ENCODE measurements at places on chromosomes 3 and 15.

- no peak for DNase-seq
Observed at GRCh38 chr3:50524746-50525145, 21.3 kb upstream of the CACNA2D2 start.

- no peak for DNase-seq
Observed at GRCh38 chr3:155431856-155432570, 138.5 kb upstream of the STRIT1 start.

GRCh38 chr3:12574661-12575060, 17.8 kb downstream of the MKRN2 start:
- DNase-seq, result no peak

- DNase-seq, result no peak
Observed at GRCh38 chr3:47394881-47395280, 14.1 kb downstream of the PTPN23 start.

DNA sequence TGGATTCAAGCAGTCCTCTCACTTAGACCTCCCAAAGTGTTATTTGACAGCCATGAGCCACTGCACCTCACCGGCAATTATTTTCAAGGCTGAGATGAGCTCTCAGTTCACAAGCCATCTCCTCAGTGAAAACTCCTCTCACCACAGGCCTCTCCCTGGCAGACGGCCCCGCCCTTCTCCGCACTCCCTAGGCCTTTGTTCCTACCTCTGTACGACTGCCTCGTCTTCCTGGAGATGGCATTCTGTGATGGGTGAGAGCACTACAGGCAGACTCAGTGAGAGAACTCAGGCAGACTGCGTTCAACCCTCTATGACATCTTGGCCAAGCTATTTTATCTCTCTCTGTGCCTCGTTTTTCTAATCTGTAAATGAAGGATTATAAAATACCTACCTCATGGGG, 67.0 kb upstream of the TPM1 start:
- no peak for DNase-seq

- DNase-seq, result no peak
Observed at GRCh38 chr15:60859996-60860494, 369.1 kb downstream of the RORA start.

- no peak for DNase-seq
Observed at GRCh38 chr15:80550219-80550907, 144.7 kb upstream of the ABHD17C start.

DNA sequence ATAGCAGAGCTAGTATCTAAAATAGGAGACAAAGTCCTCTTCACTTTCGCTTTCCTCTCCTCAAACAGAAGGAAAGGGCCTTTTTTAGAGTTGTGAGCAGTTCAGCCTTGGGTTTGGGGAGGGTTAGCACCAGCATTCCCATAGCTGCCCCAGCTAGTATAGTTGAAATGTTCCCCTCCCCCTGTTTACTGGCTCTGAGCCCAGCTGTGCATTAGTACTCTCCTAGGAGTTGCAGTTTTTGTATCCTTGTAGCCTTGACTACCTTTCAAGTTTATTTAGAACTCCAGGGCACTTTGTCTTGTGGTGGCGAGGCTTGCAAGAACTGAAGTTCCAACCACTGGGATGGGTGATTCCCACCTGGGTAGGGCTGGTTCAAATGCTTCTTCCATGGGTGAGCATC, 245.1 kb upstream of the NAALADL2 start:
- no peak for DNase-seq

- no peak for DNase-seq
Observed at GRCh38 chr3:134328147-134328591, 46.1 kb downstream of the AMOTL2 start.

DNA sequence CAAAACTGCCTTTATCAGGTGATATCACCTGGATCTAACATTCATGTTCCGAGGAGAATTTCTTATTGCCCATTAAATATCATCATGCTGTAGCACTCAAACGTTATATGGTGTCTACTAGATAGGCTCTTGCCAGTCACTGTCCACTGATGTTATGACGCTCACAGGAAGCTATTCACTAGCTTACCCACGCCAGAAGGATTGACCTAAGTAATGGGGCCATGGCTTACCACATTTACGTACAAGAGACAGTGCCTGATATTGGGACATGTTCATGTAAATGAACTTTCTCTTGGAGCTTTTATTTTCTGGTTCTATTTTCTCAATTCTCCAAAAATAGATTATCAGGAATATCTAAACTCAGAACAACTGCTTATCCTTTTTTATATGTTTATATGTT, 91.7 kb upstream of the NAALADL2 start:
- no peak for DNase-seq

GRCh38 chr3:172268868-172269267, 179.4 kb downstream of the GHSR start:
- no peak for DNase-seq

GRCh38 chr3:43558171-43558570, 63.6 kb downstream of the ANO10 start:
- DNase-seq, result no peak

GRCh38 chr3:101061312-101061711, 68.1 kb upstream of the ABI3BP start:
- DNase-seq, result no peak

GRCh38 chr15:92655178-92655995, at the start of gene FAM174B:
TSS of gene FAM174B (minus strand) at chr15:92655775.
- no peak for DNase-seq

DNA sequence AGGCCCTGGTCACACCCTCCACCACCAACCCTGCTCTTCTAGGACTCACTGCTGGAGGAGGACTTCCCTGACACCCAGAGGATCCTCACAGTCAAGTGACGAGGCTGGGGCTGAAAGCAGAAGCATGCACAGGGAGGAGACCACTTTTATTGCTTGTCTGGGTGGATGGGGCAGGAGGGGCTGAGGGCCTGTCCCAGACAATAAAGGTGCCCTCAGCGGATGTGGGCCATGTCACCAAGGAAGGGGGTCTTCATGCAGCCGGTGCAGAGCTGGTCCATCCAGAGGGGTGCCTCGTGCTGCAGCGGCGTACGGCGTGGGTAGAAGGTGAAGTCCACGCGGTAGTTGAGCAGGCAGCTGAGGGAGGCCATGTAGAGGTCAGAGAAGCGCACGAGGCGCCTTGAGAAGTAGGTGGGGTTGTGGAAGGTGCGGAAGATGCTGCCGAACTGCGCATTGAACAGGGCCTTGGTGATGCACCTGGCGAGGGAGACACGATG, 9.4 kb downstream of the NT5DC2 start:
- DNase-seq, result no peak

- DNase-seq, result no peak
Observed at GRCh38 chr3:64621726-64622395, 65.9 kb downstream of the ADAMTS9 start.

DNA sequence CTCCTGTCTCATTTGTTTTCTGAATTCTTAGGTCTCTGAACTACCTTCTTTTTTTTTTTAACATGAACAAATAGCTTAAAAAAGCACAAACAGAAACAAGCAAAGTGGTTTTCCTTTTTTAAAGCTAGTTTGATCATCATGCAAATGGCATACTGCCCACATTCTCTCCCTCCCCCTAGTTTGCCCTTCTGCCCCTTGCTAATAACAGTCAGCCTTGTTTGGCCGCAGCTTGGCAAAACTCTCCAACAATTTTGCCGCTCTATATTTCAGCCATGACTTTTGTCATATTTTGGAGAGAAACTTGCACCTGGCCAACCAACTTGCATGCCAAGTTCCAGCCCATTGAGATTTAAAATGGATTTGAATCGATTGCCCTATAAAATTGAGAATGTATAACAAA, 666.0 kb upstream of the NR2F2 start:
- DNase-seq, result no peak

DNA sequence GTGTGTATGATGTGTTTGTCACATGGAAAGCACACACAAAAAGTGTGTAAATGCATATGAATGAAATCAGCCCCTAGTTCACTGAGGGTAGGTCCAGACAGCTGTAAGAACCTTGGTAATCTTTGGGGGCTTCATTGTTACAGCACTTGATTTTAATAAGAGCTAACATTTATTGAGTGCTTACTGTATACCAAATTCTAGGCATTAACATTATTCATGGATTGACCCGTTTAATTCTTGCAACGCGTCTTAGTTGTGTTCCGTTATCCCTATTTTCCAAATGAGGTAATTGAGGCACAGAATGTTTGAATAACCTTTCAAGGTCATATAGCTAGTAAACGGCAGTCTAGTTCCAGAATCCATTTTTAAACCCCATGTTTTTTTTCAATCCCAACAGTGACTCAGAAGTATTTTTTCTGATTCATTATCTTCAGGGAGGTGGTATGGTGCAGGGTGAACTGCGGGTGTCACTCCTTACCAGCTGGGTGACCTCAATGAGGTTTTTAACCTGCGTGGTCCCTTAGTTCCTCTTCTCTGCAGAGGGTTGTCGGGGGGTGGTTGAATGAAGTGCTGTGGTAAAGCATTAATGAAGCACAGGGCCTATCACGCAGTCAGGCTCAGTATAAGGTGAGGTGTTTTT, 14.2 kb downstream of the RAB8B start:
- peak; percentile 58 for DNase-seq

DNA sequence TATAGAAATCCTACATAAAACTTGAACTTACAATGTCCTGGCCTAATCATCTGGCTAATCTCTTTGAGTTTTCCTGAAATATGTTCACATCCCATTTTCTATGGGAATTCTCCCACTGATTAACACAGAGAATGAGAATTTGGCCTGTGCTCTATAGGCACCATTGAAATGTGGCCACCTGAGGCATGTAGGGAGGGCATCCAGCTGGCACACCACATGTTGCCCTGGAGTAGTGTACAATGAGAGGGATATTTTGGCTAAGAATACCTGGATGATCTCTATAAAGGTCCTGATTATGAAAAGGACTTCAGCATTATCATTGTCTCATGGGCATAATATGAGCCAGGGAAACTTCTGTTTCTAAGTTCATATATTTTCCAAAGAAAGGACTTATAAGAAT, 324.0 kb downstream of the ZBTB20 start:
- DNase-seq, result no peak

DNA sequence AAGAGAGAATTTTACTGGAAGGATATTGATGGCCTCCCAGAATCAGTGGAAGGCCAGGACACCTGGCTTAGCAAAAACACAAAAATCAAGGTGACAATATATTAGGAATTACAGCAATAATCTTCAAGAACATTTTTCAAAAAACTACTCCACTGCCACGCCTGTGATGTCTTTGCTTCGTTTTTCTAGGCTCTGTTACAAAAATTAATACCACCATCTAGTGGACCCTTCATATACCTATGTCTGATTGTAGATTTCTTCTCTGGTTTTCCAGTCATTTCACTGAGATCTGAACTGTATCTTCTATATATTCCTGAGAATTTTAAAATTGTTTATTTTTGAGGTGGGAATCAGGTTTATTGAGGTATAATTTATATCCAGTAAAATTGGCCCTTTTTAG, 5.6 kb upstream of the SLC33A1 start:
- DNase-seq, result peak; percentile 29

- no peak for DNase-seq
Observed at GRCh38 chr3:16494814-16495431, 18.6 kb downstream of the RFTN1 start.

DNA sequence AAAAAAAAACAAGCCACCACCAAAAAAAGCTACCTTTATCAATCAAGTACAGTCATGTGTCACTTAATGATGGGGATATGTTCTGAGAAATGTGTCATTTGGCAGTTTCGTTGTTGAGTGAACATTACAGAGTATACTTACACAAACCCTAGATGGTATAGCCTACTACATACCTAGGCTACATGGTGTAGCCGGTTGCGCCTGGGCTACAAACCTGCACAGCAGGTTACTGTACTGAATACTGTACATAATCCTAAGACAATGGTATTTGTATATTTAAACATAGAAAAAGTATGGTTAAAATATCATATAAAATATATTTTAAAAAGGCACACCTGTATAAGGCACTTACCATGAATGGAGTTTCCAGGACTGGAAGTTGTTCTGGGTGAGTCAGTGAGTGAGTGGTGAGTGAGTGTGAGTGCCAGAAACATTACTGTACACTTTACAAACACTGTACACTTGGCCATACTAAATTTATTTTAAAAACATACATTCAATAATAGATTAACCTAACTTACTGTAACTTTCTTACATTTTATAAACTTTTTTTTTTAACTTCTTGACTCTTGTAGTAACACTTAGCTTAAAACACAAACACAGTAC, 25.9 kb upstream of the JMJD7 start:
- DNase-seq, result no peak

- DNase-seq, result peak; percentile 48
Observed at GRCh38 chr3:42529468-42529867, 27.0 kb downstream of the VIPR1 start.

DNA sequence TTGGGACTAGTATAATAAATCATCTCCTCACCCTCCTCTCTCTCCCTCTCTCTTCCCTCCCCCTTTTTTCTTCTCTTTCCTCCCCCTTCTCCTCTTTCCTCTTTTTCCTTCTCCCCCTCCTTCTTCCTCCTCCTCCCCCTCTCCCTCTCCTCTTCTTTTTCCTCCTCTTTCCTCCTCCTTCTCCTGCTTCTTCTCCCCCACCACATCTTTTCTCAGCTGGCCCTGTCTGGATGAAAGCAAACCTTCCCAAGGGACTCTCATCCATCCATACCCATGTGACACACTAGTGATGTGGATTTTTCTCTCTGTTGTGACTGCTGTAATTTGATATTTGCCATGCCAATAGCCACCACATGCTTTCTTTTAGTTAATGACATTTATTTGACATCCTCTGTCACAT, 127.2 kb downstream of the EBLN2 start:
- DNase-seq, result no peak

DNA sequence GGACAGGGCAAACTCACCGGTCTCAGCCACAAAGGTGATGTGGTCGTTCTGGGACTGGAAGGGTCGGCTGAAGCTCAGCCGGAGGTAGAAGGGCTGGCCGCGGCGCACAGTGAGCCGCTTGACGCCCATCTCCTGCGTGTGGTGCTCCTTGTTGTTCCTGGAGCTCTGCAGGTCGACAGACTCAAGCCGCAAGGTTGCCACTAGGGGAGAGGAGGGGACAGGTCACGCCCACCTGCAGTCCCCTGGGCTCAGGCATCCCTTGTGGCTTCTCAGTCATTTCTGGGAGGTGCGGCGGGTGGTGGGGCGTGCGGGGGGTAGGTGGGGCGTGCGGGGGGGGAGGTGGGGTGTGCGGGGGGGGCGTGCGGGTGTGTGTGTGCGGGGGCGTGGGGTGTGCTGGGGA, 26.7 kb upstream of the TGM5 start:
- no peak for DNase-seq

DNA sequence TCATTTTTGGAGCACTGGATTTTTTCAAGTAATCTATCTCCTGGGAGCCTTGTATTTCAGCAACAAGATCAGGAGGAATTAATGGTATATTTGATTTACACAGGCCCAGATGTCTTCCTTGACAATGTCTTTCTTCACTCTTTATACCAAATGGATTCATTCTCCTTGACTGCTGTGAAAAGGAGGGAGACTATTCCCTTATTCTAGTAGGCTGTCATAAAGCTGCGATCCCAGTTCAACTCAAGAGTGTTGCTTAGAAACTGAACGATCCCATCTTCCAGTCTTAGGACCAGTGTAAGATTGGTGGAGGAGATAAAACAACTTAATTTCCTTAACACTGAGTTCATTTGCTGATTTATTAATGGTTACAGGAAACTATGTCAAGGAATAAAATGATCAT, 119.4 kb upstream of the ROBO1 start:
- DNase-seq, result no peak

DNA sequence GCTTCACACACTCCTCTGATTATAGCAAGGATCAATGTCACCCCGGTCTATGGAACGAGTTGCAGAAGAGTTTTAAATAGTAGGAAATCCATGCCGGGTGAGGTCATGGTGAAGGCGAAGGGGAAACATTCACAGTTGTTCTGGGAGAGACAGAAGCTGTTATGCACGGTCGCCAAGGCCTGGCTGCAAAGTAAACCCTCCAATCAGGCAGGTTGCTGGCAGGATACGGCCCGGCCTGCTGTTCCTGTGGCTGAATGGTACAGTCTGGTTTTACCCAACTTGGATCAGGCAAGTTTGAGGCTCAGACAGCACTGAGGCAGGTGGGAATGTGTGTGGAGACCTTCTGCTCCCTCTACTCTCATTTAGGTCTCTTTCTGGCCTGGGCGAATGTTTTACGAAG, 45.3 kb upstream of the ATP2B2 start:
- no peak for DNase-seq

Data from CD4-positive, alpha-beta T cell treated with Interferon alpha-2 for 1 hour (primary cell).